ENCODE measurements at places on chromosomes 6 and 20.

GRCh38 chr20:3741836-3742458 is 9.5 kb downstream of the HSPA12B start:
- no peak for DNase-seq

- DNase-seq, result no peak
Measured at GRCh38 chr6:169999367-169999766, 247.9 kb downstream of the ERMARD start.

GRCh38 chr20:60955706-60956105 is 296.4 kb upstream of the CDH4 start:
- DNase-seq, result no peak

DNA sequence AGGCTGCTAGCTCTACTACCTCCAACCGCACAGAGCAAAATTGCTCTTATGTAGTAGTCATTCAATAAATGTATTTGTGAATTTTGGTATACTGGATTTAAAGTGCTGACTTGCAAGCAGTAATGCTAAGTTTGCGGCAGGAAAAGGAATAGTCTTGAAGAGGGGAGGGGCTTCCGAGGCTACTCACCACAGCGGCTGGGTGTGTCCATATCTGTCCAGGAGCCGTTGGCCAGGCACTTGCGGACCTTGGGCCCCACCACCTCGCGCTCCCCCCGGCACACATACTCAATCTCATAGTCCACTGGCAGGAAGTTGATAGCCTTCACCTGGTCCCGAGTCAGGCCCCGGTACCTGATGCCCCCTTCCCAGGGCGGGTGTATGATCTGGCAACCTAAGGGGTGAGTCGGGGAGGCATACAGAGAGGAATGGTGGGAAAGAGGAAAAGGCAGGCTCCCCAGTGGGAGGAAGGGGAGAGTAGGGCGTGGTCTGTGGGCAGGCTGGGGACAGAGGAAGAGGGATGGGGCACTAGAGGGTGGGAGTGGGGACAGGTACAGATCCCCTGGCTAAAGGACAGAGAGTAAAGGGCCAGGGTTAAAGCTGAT is 1.7 kb downstream of the GABBR1 start:
- DNase-seq, result no peak

- no peak for DNase-seq
Measured at GRCh38 chr6:12340488-12340818, 50.3 kb downstream of the EDN1 start.

GRCh38 chr6:137309078-137309762 is 90.0 kb upstream of the IFNGR1 start:
- DNase-seq, result peak; percentile 11

DNA sequence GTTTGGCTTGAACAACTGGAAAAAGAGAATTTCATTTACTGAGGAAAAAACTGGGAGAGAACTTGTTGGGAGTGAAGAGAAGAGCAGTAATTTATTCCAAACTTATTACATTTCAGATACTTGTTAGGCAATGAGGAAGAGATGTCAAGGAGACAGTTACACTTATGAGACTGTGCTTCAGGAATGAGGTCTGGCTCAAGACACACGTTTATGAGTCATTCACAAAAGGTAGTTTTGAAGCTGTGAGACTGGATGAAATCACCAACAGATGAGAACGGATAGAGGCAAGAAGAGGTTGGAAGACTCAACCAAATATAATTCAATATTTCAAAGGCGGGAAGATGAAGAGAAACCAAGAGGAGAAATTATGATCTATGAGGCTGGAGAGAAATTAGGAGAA is 70.6 kb upstream of the DEFB112 start:
- DNase-seq, result no peak

- DNase-seq, result no peak
Measured at GRCh38 chr6:98880486-98880885, 46.1 kb downstream of the POU3F2 start.

DNA sequence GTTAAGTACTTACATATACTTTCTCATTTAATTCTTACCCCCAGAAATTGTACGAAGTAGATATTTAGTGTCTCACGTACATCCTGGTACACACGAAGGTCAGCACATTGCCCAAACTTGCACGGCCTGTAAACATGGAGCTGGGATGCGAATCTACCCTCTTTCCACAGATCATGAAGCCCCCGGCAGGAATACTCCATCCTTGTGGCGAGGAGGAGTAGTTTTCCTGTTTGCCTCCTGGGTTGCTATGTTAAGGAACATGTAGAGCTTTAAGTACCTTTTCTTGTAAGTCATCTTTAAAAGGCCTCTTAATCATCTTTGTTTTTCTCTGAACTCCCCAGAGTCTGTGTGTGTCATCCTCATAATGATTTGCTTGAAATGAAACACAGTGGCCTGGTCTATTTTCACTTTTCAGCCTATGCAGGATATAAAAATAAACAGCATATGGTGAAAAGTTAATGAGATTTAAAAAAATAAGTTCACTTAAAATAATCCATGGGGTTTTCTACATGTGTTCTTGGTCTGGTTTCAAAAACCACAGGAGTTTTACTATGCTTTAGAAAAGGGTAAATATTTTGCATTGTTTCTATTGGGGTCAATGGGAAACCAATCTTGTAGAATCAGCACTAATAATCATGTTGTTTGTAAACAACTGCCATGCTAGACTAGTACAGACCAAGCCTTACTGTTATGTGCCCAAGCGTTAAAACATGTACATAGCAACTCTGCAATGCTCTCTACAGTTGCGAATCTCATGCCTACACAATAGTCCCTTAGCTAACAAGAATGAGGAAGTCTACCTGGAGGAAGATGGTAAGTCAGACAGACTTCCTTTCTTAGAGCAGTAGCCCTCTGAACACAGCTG is 9.3 kb upstream of the ARID1B start:
- DNase-seq, result no peak

DNA sequence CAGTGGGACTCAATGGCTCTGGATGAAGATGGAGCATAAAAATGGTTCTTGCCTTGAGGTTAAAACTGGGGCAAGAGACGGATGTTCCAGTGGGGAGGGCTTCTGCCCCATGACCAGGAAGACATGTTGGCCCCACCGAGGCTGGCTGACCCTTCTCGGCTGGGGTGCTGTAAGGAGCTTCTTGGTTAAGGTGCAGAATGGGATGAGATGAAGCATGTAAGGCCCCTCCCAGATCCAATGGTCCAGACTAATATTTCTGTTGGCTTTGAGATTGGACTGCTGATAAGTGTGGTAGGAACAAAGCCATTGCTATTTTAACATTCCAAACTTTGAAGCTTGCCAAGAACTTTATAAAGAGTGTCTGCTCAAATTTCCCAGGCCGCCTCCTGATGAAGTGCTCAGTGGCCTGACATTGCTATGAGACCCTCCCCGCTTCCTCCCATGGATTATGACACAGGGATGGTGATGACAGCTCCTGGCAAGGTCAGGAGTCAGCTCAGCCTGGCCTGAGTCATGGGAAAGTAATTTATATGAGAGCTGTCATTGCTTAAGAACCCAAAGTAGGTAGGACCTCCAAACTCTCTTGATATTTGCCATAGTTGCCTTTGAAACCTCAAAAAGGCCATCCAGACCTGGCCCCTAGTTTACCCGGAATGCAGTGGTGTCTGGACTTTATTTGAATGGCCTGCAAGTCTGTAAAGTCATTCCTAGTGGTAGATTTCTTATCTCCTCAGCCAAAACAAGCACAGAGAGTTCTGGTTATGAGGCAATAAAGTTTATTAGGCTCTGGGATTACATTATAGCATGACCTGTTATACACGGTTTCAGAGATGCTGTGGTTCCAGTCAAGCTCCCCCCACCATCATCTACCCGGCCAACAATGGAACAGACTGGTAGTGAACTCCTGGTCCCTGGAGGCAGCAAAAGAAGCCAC is 55.2 kb downstream of the TGM2 start:
- no peak for DNase-seq

DNA sequence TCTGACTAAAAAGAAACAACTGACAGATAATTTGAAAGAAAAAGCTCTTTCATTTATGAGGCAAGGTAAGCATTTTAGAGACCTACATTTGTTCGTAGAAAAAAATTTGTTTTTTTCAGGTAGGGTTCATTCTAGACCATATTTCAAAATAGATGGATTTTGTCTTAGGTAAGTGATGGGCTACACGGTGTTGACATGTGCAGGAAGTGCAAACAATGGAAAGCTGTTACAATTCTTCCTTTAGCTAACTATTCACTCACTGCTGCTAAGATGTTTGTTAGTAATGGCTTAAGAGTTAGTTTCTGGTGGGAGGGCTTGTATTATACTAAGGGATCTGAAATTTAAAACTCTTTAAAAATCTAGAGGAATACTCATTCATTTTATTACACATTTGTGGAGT is 96.7 kb downstream of the CD109 start:
- DNase-seq, result no peak

DNA sequence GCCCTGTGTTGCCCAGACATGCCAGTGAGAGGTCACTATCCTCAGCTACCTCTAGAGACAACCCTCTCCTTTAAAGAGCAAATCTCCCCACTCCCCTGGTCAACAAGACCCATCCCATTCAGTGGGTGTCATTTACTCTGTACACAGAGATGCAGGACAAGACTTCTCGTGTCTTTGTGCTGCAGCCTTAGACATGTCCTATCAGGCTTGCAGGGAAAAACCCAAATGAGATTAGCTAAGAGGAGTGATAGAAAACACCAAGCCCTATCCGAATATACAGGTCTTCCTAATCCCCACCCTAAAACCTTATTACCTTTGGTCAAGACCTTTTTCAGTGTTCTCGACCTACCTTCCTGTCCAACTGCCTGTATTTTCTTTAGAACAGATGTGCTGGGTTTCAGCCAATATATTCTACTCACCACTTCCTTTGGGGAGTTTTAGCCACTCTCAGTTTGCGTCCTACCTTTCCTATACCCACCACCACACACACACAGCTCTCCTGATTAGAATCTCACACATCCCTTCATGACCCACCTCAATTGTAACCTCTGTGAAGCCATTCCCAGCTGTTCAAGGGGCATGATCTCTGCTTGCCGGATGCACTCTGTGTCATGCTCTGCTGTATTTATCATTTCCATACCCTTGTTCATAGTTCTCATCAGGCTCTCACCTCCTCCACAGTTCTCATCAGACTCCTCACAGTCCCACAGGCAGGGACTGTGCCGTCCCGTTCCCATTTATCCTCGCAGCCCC is 39.7 kb downstream of the TRAM2 start:
- DNase-seq, result no peak

DNA sequence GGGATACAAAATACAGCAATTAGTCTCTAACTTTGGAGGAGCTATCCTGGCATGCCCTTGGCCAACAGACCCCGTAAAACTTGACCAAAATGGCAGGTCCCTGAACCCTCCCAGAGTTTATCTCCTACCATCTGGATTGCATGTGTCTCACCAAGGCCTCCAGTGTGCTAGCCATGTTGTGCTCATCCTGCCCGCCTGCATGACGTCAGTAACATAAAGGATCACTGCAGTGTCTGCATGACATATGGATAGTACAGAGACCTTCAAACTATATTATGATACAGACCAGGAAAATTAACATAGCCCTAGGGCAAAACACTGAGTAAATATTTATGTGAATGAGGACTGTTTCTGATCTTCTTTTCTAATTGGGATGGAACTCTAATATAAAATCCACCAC is 25.3 kb downstream of the CPXM1 start:
- DNase-seq, result no peak

DNA sequence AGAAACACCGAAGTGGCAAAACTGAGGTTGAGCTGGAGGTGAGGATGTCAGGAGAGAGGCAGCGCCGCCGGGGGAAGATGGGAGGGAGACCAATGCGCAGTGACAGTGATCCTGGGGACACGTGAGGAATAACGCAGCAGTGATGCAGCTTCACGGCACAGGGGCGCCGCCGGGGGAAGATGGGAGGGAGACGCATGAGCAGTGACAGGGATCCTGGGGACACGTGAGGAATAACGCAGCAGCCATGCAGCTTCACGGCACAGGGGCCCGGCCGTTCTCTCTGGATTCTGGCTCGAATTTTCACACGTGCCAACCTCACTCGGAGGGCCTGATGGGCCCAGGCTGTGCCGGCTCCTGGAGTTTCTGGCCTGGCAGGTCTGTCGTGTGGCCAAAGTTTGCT is 94.7 kb downstream of the SMOC2 start:
- DNase-seq, result no peak

GRCh38 chr20:60055740-60056139 is 97.5 kb downstream of the CDH26 start:
- DNase-seq, result no peak

GRCh38 chr6:144334150-144334708 is 49.1 kb downstream of the UTRN start:
- peak; percentile 62 for DNase-seq

DNA sequence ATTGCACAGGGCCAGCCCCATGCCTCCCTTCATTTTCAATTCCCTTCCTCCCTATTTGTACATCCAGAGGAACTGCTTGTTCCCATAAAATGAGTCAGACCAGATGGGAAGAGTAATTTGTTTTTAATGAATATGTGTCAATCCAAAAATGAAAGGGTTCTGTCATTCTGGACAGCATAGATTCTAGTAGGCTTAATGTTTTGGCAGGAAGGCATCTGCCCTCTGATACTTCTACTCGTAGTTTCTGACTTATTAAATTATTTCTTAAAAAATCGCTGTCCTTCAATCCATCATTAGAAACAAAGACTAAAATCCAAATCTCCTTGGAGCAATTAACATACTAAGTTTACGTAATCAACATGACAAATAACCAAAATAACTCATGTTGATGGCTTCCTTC is 665.5 kb downstream of the TENT5A start:
- DNase-seq, result no peak

- no peak for DNase-seq
Measured at GRCh38 chr6:69914015-69914485, 47.7 kb downstream of the COL19A1 start.

DNA sequence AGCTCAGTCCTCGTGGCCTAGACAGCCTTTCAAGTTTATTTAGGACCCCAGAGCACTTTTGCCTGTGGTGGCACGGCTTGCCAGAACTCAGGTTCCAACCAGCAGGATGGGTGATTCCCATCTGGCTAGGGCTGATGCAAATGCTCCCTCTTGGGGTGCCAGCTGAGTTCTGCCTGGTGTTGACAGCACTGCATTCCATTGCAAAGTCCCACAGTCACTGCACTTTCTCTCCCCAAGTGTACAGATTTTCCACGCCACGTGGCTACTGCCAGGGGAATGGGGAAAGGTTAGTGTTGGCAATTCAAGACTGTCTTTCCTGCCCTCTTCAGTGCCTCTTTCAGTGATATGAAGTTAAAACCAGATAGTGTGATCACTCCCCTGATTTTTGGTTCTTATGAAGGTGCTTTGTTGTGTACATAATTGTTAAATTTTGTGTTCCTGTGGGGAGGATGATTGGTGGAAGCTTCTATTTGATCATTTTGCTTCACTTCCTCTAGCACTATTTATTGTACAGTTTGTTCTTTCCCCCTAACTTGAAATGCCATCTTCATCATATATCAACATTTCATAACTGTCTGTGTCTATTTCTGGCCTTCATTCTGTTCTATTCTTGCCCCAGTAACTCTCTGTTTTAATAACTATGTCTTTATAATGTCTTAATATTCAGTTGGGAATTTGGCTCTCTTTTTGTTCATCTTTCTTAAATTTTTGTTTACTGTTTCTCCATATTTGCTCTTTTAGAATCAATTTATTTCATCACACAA is 86.2 kb downstream of the CFAP61 start:
- no peak for DNase-seq

- no peak for DNase-seq
Measured at GRCh38 chr20:36936341-36936740, 15.2 kb downstream of the SAMHD1 start.

All from T follicular helper cell (primary cell).